MCF 10A (cell line): ENCODE measurements at places on chromosomes 2 and 18. TPM values are rescaled to one million over a fixed set of nuclear protein-coding genes. Genes with fewer than 3 reads are reported as not detected.

GRCh38 chr2:26674771-26675170 is 17.8 kb upstream of the KCNK3 start:
- no peak for DNase-seq

- DNase-seq = no peak
These were observed 166.3 kb downstream of the C1D start for GRCh38 chr2:67896476-67896875.

DNA sequence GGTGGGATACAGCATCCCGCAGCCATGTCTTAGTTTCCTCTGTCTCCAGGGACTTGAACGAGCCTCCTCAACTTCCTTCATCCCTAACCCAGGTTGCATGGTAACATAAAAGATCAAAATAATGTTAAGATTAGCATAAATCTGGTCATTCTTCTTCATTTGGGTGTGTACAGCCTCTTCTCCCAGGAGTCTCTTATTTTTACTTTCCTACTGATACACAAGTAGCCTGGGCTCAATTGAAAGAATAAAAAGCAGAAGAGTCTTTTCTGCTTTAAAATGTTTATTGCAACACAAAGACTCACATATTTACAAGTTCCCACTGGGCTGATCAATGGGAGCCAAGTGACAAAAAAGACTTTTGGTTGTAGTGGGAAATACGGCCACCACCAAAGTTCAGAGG is 137.9 kb upstream of the PID1 start:
- peak; percentile 14 for DNase-seq

DNA sequence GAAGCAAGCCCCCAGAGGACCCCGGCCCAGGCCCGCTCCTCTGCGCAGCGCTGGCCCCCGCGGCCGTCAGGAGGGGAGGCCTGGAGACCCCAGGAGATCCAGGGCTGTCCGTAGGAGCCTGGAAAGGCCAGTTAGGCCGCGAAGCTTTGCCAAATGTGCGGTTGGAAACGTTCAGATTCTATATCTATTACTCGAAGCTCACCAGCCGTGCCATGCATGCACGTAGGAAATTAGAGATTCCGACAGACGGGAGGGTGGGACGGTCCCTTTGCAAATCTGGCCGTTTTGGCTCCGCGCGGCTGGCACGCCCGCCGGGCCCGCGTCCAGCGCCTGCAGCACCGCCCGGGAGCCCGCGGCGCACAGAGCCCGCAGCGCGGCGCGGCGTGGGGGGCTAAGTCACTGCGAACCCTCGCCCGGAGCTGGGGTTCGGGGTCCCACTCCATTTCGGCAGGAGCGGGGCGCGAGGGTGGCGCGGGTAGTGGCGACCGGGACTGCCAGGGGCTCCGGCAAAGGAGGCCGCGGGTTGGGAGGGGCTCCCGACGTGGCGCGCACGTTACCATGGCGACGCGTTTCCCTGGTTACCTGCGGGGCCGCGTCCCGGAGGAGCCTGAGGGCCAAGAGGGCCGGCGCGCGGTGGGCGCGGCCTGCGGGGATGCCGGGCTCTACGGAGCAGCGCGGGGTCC is 488.6 kb upstream of the SMIM21 start:
- no peak for DNase-seq

DNA sequence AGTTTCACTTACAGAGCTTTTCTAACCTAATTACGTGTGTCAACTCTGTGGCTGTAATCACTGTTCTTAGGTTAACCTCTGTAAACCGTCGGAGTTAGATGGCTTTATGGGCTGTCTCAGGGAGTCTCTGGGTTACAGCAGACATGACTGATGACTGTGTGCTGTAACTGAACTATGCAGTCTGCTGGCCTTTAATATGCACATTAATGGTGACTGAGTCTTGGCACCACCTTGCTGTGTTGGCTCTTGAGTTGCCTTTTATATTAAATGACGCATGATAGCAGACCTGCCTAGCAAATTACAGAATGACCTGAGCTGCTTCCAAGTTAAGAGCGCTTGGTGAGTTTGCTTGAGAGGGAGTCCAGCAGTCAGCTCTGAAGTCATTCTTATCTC is 90.1 kb downstream of the ACKR3 start:
- DNase-seq = peak; percentile 28

GRCh38 chr2:174824068-174824467 is 59.8 kb upstream of the CHRNA1 start:
- DNase-seq = no peak

DNA sequence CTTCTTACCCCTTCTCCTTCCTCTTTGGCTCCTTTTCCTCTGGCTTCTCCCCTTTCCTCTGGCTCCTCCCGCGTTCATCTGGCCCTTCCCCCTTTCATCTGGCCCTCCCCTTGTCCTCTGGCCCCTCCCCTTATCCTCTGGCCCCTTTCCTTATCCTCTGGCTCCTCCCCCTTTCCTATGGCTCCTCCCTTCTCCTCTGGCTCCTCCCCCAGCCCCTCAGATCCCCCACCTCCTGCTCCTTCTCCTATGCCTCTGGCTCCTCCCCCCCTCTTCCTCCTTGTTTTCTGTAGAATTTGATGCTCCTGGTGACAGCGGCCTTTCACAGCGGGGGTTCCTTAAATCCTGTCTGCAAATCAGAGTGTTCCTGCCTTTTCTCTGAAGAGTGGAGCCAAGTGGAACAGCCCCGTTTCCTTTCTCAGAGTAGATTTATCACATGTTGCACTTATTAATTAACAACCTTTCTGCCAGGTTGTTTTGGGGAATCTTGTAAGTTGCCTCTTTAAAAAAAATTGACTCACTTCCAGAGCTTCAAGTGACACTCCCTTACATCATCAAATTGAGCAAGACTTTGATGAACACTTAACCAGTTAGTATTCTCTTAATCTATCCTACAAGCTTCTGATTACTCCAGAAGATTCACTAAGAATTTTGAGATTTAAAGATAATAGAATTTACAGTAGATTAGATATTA is 27.9 kb downstream of the FABP1 start:
- peak; percentile 50 for DNase-seq

GRCh38 chr18:9849407-9850283 is 36.1 kb upstream of the TXNDC2 start:
- no peak for DNase-seq

DNA sequence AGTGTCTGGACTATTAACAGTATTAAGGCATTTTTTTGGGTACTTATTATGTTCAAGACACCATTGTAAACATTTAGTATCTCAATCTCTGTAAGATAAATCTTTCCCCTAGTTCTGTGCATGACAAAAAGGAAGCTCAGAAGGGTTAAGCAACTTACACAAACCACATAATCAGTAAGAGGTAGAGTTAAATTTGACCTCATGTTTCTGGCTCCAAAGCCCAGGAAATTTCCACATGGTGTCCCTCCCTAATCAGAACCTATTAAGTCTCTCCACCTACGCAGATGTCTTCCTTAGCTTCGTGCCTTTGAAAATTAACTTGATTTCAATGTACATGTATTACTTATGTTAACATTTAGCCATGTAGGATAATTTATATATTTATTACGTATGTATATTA is 2.0 kb downstream of the MFSD6 start:
- no peak for DNase-seq

- DNase-seq = no peak
These were observed 98.4 kb upstream of the OSR1 start for GRCh38 chr2:19456705-19457309.

DNA sequence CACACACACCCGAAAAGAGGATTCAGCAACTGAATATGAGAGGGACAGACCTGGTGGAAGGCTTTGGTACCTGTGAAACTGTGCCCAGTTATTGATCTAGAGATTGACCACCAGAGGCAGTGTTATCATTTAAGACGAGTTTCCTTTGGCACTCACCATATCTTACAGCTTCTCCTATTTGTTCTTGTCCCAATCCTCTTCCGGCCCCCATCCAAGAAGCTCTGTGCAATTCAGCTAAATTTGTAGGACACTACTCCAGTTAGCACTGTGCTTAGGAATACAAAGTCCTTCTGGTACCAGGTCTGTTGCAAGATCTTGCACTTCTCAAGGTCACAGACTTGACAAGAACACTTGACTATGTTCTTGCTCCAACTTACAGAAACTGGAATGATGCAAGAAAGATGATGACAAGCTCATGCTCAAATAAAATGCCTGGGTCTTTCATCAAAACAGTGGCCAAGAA is 177.7 kb downstream of the TMEM247 start:
- DNase-seq = peak; percentile 44

- no peak for DNase-seq
These were observed 30.3 kb downstream of the SPOPL start for GRCh38 chr2:138531913-138532312.

DNA sequence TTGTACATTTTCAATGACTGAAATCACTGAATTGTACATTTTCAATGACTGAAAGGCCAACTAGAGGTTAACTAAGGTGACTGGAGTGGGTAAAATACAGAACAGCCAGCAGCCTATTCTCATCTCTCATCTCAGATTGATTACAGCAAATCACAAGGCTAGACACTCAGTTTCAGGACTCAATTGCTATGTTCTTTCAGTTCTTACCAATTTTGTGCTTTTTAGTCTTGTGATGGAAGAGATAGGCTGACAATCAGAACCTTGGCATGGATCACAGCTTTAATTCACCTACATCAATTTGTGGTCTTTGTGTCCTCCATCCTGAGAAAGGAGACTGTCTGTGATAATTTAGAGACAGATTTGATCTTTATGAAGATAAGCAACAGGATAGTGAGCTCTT is 124.7 kb downstream of the GULP1 start:
- DNase-seq = no peak

DNA sequence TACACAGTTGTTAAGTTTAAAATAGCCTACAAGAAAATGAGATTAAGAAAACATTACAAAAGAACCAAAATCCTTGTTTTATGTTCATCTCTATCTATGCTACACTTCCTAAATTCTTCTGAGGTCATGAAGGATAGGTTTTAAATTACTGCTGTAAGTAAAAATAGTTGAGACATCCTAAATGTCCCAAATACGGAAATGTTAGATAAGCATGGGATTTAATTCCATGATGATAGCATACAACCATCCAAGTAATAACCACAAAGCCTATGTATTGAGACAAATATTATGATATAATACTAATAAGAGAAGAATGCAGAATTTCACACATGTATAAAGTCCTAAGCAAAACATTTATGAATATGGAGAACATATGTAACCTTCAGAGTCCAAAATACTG is 34.1 kb downstream of the PIEZO2 start:
- no peak for DNase-seq

GRCh38 chr2:237894986-237895543 is 35.6 kb downstream of the RAMP1 start:
- no peak for DNase-seq

GRCh38 chr2:23445450-23445868 is 60.5 kb downstream of the KLHL29 start:
- DNase-seq = peak; percentile 89

DNA sequence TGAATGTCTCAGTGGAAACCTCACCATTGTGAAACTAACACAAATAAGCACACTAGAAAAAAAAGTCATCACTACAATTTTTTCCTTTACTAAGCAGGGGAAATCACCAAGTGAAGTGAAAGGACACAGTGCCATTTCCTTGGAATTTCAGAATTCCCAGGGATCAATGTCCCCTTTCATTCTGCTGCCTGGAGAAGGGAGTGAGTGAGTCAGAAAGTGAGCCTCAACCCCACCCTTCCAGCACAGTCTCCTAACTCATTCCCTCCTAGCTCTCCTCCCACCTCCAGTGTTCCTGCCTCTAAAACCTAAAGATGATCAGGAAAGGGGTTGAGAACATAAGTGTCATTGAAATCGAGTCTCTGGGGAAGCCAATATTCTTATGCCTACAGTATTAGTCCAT is 608.5 kb downstream of the RNF144A start:
- DNase-seq = no peak

- no peak for DNase-seq
These were observed 24.9 kb downstream of the BIN1 start for GRCh38 chr2:127081826-127082633.

DNA sequence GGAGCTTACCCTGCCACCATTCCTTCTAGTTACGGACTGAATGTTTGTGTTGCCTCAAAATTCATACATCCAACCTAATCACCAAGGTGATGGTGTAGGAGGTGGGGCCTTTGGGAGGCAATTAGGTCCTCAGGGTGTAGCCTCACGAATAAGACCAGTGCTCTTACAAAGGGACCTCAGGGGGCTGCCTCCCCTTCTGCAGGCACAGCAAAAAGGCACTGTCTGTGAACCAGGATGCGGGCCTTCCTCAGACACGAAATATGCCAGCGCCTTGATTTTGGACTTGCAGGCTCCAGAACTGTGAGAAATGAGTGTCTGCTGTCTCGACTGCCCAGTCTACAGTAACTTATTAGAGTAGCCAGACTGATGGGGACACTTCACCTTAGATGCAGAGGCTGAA is 150.4 kb upstream of the HDAC4 start:
- DNase-seq = no peak

DNA sequence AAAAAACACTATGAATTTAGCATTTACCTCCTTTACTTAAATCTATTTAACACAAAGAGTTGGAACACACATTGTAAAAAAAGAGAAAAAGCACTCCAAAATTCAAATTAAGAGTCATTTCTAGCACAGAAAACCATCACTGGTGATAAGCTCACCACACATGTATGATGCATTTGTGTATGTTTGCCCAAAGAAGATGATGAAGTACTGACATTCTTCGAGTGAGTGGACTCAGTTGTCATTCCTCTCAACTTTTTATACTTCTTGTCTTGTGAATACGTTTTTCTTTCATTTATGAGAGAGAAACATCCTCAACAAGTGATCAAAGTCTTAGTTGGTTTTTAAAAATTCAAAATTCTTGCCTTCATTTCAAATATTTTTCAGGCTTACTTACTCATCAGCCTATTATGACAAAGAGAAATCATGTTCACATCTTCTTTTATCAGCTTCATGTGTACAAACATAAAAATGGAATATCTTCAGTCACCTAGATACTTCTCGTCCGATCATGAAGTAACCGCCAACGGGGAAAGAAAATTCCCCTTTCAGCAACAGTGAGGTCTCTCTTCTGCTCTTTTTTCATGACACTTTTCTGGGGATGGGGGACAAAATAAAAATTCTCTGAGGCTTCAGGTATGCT is 1.5 kb downstream of the DSEL start:
- DNase-seq = no peak

DNA sequence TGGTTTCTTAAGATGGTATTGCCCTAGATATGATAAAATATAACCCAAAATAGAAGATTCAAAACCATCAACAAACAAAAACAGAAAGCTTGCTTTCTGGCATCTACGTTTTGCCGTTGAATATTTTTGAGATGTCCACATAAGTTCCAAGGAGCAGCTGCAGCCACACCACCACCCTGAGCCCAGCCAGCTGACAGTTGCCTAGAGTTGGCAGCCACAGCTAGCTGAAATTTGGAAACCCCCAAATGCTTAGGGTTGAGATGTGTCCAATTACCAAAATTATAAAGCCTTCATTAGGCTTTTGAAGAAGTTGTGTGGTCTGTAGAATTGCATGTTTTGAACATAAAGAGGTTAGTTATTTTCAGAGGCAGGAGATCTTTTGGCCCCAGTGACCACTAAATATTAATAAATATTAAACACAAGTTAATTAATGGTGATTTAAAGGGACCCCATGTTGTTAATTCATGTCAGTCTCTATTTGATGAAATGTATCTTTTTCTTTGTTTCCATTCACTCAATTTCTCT is 118.1 kb upstream of the DTNA start:
- no peak for DNase-seq

NMS gene
- not detected in 2 replicates for total RNA-seq

HOXD8 gene
- total RNA-seq = not detected in 2 replicates

RNF181 gene
- 125 and 215 TPM in 2 replicates for total RNA-seq

TFCP2L1 gene
- total RNA-seq = 22.6 and 24.3 TPM in 2 replicates

NEB gene
- total RNA-seq = 0.33 and 1.2 TPM in 2 replicates

SIX2 gene
- total RNA-seq = 0.96 and 1.2 TPM in 2 replicates

CXCR1 gene
- total RNA-seq = 0.12 TPM in 1 of 2 replicates, not detected in the other

FOXD4L1 gene
- 0.63 and 0.98 TPM in 2 replicates for total RNA-seq

DPP10 gene
- total RNA-seq = not detected in 2 replicates

CTLA4 gene
- total RNA-seq = not detected in 2 replicates

CRYGD gene
- not detected in 2 replicates for total RNA-seq

NEU2 gene
- not detected in 2 replicates for total RNA-seq
